CD4-positive, alpha-beta memory T cell (primary cell): ENCODE measurements at places on chromosomes 6 and 20. TPM values are rescaled to one million over a fixed set of nuclear protein-coding genes. Genes with fewer than 3 reads are reported as not detected.

Gene LHFPL5
- not detected for total RNA-seq

Gene AFG1L
- 6.6 TPM for total RNA-seq

Gene THBD
- total RNA-seq, result 0.29 TPM

Gene SIRPD
- not detected for total RNA-seq

Gene CFAP206
- 0.25 TPM for total RNA-seq

Gene DLK2
- 0.33 TPM for total RNA-seq

Gene NR2E1
- total RNA-seq, result not detected

Gene WFDC10B
- not detected for total RNA-seq

Gene FAM210B
- 28.7 TPM for total RNA-seq

Gene RRAGD
- total RNA-seq, result 5.9 TPM

Gene MEP1A
- total RNA-seq, result not detected

Gene BNIP5
- not detected for total RNA-seq

Gene RBPJL
- not detected for total RNA-seq

Gene RAET1G
- total RNA-seq, result not detected

Gene PAK5
- total RNA-seq, result not detected

Gene BCAS1
- 0.32 TPM for total RNA-seq

Gene MDFI
- total RNA-seq, result not detected

Gene GTPBP2
- total RNA-seq, result 82.3 TPM

Gene SLC35F1
- total RNA-seq, result not detected

Gene SMIM8
- total RNA-seq, result 12.5 TPM

Gene ECT2L
- total RNA-seq, result not detected

Gene PTPRK
- 0.47 TPM for total RNA-seq

Gene MARCKS
- total RNA-seq, result 2.2 TPM

Gene MUC22
- not detected for total RNA-seq

Gene LY6G6F
- not detected for total RNA-seq

Gene SUMO4
- total RNA-seq, result 6.8 TPM
